ENCODE measurements at places on chromosomes 5 and 9.

GRCh38 chr5:132476876-132477781 lies 13.4 kb downstream of the IRF1 start:
- DNase-seq, result no peak

- no peak for DNase-seq
Observed at GRCh38 chr5:36073595-36074216, 7.0 kb upstream of the UGT3A2 start.

DNA sequence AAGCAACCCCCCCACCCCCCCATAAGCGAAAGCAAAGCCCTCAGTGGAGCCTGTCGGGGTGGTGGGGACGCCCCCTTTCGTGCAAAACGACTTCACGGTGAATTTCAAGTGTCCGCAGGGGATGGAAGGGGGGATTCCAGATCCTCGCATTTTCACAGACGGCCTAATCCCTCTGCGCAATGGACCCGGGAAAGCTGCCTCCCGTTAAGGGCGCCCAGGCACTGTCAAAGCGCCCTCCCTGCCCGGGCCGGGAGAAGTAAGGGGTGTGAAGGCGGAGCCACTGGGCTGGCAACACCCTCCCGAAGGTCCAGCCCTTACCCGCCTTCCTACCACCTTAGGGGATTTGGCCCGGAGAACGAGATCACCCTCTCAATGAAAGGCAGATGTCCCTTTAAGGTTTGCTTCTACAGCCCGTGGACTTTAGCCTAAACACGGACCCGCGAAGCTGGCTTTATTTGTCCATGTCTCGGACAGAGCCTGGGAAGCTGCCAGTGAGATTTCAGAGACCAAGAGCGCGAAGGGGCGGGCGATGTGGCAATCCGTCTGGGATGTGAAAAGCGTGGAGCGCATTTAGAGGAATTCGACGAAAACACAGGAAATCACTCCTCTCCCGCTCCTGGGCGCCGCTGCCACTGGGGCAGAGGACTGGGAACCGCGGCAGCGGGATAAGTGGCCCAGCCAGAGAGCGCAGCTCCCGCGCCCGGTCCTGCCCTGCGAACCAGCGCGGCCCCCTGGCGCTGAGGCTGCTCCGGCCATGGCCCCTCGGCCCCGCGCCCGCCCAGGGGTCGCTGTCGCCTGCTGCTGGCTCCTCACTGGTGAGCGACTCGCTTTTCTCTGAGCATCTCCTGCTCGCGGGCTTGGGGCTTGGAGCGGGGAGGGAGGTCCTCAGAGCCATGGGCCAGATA lies at the start of the genes ITGA1 and PELO:
Gene ITGA1 (plus strand): TSS at position 317 of the 905 bp plus-strand sequence. CDS start 438 bp downstream, at position 755.
Gene PELO (plus strand): TSS at position 317 of the 905 bp plus-strand sequence. CDS start 12,479 bp downstream, outside the sequence.
- no peak for DNase-seq

DNA sequence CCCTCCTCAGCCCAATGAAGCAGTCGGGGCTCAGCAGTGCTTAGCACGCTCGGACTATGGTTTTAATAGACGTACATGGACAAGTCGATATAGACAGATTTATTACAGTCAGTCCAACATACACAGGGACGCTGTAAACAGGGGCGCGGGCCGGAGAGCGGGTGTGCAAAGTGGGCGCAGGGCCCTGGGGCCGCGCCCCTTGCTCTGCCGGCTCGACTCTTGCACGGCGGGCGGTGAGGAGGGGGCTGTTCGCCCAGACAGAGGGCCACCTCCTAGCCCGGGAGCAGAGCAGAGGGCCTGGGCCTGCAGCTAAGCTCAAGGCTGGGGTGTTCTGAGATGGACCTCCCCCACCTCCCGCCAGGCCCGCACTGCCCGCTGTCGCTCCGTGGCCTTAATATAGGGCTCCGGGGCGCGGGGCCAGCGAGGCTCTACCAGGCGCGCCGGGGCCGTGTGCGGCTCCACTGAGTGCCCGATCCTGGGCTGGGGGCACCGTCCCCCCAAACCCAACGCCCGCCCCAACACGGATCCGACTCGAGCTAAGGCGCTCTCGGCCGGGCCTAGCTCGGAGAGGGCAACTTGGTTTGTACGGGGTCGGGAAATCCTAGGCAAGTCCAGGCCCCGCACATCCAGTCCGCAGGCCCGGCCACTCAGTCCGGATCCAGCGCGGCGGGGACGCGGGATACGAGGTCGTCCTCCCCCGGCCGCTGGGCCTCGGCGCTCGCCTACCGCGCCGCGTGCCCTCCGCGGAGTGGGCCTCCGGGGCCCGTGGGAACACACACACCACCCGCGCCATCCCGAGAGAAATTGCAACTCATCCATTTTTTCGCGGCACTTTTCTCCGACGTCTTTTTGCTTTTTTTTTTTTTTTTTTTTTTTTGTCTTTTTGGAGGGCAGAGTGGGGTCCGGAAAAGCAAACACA lies 6.1 kb downstream of the PITX1 start:
- DNase-seq, result no peak
